ENCODE measurements at places on chromosomes 11 and 22.

DNA sequence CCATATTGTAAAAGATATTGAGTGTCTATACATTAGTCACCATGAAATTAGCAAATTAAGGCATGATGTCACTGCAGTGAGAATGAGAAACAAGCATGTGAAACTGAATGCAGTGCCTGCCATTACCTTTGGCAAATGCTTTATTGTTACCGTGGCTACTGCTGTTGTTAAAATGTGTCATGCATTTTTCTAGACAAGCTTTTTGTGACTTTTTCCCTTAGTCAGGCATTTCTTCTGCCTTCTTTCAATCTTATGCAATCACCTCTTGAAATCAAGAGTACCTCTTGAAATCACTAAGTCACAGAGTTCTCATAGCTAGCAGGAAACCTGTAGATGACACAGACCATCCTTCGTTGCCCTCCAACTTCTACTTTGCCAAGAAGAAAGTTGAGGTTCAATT, 461.7 kb upstream of the TENM4 start:
- no peak for DNase-seq

- DNase-seq: no peak
Observed at GRCh38 chr11:21122523-21122922, 453.1 kb downstream of the NELL1 start.

DNA sequence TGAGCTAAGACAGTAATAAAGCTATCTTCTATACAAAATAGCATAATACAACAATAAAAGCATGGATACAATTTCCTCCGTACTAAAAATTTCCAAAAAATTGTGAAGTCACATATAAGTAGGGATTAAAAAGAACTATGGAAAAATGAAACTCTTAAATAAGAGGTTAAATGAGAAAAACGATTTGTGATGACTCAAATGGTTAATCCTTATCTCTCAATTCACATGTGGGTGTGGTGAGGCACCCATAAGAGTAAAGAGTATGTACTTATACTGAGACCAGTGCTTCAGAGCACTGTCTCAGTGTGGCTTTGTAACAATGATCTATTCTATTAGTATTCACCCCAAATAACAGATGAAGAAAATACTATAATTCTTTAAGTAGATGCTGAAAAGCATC, 25.0 kb upstream of the CCDC34 start:
- DNase-seq: no peak

GRCh38 chr11:97638641-97639224, 1248.9 kb downstream of the JRKL start:
- DNase-seq: no peak

DNA sequence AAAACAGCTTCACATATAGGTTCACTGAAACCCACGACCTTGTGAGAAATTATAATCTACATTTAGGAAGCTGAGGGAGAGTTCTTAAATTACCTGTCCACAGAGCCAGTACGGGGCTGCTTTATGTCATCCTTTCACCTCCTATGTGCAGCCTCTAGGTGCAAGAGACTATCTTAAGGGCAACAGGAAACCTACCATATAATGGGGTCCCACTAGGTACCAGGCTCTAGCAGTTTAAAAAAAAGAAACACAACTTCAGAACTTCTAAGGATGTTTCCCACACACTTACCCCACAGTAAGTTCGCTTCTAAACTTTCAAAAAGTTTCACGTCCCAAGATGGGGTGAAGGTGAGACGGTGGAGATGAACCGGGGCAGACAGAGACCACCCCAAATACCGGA, 573 bp downstream of the STK33 start:
- no peak for DNase-seq

- peak; percentile 32 for DNase-seq
Observed at GRCh38 chr11:128687321-128687720, 6.6 kb upstream of the FLI1 start.

GRCh38 chr11:93160156-93160555, 37.6 kb downstream of the SLC36A4 start:
- no peak for DNase-seq

GRCh38 chr11:17008099-17008498, 6.1 kb downstream of the PLEKHA7 start:
- DNase-seq: no peak

DNA sequence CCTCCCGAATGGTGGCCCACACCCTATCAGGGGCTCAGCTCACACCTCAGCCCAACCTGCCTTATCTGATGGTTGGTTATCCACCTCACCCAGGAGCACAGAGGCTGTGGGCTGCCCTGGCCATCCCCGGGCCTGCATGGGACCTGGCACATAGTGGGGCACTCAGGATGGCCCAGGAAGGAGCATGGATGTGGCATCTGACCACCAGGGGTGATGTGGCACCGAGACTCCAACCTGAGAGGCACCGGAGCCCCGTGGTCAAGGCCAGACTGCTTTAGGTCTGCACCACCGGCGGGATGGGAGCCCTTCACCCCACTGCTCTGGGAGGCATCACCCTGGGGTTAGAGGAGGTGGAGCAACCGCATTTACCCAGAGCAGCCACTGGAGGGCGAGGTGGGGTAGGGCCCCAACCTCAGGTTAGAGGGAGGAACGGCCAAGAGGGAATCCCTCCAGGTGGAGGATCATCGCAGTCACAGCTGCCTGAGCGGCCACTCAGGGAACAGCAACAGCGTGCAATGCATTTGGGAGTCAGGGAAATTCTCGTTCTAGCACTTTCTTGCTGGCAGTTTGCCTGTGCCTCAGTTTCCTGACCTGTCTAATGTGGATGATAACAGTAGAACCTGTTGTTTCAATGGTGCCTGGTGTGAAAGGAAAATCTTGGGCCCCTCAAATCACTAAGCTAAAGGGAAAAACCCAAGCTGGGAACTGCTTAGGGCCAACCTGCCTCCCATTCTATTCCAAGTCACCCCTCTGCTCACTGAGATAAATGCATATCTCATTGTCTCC, 52.9 kb upstream of the CARS1 start:
- DNase-seq: no peak

GRCh38 chr22:42648017-42648367, 1.2 kb downstream of the CYB5R3 start:
- no peak for DNase-seq

- peak; percentile 90 for DNase-seq
Observed at GRCh38 chr11:12175694-12176241, 65.4 kb downstream of the MICAL2 start.

DNA sequence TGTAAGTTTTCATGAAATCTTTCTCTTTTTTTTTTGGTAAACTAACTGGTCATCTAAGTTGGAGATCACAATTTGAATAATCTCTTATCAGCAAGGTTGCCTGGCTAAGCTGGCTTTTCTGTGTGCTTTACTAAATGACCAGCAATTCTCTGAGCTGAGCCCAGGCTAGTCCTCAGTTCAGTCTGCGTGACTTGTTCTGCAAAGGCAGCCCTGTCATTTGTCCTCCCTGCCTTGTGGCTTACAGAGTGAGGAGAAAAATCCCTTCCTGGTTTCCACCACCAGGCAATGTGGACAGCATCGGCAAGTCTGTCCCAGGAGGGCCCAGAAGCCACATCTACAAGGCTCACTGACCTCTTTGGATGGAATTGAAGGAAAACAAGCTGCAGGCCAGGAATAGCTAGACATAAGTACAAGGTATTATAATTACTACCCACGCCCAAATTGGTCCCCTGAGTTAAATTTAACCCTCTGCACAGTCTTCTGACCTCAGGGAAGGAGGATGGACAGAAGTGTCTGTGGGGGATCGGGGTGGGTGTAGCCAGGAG, 108.6 kb downstream of the SCN3B start:
- no peak for DNase-seq

DNA sequence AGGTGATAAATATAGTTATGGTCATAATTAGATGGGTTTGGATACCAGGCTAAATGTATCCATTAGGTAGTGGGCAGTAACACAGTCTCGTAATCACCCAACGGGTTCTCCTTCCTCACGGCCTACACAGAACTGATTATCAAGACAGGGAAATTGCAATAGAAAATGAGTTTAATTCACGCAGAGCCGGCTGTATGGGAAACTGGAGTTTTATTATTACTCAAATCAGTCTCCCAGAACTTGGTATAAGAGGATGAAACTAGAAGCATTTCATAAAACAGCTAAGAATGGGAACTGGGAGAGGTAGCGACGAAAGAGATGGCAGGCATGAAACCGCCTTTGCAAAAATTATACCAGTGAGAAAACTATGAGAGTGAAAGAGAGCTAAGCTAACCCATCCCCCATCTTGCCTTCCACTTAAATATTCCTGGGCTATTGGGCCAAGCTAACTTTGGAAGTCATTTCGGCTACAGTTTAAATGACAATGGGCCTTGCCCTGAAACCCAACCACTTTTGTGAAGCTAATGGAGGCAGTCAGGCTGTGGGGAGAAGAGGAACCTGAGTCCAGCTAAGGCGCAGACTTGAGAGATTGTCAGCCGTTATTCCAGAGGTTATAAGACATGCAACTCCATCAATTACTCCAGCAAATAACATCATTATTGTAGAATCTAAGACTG, 29.6 kb downstream of the CTSC start:
- no peak for DNase-seq

- DNase-seq: no peak
Observed at GRCh38 chr11:19286411-19286810, 45.7 kb upstream of the E2F8 start.

- no peak for DNase-seq
Observed at GRCh38 chr22:39526736-39527171, 5.8 kb downstream of the RPS19BP1 start.

DNA sequence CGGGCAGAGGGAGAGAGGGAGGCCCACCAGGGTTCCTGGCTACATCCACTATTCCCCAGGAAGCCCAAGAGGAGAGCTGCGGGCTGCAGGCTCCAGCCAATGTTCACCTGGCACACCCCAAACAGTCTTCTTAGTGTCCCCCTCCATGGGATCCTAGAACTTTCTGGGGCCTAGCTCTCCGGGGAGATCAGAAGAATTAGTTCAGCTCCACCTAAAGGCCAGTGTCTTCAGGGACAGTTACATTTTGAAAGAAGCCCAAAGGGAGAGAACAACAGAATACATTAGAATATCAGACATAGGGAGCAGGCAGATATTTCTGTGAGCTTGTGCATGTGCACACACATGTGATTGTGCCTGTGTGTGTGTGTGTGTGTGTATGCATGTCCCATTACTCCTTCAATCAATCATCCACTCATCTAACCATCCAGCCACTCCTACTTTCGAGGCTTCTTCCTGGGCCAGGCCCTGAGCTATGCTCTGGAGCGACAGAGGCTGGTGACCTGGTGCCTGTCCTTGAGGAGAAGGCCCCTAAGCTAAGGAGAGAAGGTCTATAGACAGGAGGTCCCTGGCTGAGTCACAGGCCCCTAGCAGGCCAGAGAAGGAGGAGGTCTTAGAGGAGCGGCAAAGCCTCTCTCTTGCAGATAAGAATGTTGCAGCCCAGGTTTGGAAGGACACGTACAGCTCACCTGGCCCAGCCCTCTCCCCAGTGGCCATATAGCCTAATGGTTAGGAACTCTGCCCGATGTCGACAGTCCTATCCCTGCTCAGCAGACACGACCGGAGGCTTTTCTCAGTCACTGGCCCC, 165.5 kb downstream of the DSCAML1 start:
- no peak for DNase-seq

- peak; percentile 52 for DNase-seq
Observed at GRCh38 chr11:67276781-67277230, 10.5 kb downstream of the GRK2 start.

GRCh38 chr11:57224537-57224936, 12.5 kb downstream of the APLNR start:
- no peak for DNase-seq

DNA sequence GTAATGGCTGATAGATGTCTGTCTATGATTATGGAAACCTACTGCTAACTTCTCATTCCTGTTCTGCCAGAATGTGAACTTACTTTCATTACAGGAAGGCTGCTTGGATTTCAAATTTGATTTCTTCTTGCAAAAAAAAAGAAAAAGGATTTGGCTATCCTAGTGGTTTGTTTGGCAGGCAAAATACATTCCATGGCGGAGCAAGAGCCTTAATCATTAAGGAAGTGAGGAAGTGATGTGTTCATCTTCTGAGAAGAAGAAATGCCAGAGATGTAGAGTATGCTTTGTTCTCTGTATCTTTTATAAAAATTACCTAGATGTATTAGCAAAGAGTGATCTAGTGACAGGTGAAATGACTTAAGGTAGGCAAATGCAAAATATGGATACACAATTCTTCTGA, 356.3 kb downstream of the SOX6 start:
- peak; percentile 16 for DNase-seq

DNA sequence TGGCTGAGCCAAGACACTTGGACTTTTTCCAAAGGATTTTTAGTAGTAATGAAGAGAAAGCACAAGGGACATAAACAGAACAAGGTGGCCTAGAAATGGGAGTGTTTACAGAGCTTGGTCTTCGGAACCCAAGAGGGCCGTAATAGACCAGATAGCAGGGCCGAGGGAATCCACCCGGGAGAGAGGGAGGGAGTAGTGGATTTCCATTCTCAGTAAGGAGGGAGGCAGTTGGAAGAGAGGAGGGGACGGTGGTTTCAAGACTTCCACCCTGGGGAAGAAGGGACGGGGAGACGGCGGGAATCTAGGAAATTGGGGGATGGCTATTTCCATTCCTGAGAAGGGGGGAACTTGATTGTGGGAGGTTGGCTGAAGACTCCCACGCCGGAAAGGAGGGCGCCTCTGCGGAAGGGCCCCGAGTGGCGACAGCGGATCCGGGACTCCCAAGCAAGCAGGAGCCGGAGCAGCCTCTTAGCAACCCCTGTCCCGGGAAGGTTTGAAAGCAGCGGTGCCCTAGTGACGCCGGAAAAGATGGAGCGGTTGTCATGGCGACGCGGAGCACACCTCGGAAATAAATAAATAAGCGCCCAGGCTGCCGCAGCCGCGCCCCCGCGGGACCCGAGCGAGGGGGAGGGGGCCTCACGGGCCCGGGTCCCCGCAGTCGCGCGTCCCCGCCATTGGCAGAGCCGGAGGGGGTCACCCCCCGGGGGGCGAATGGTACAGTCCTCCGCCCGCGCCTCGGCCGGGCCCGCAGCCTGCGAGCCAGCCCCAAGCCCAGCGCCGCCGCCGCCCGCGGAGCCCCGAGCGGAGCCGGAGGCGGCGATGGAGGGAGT, 31.6 kb downstream of the EIF3F start:
- DNase-seq: peak; percentile 52

GRCh38 chr11:66448523-66448922, 9.9 kb upstream of the MRPL11 start:
- no peak for DNase-seq

- DNase-seq: peak; percentile 29
Observed at GRCh38 chr11:30935861-30936260, 349.7 kb upstream of the MPPED2 start.
